ENCODE measurements at places on chromosomes 1 and 21.

DNA sequence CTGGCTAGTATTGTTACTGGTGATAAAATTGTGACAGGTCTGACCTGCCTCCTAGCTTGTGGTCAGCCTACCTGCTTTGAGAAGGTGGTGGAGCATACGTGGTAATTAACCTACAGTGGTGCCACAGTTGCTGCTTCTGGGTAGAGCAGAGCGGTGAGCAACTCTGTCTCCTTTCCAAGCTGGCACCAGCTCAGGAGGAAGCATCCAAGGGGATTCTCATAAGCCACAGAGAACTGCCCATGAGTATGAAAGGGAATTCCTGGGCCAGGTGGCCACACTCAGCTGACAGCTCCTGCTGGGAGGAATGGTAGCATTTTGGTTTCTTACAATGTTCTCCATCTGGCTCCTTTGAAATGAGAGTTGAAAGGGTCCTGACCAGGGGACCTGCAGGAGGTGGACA lies 39.4 kb downstream of the ATP2B4 start:
- no peak for DNase-seq

DNA sequence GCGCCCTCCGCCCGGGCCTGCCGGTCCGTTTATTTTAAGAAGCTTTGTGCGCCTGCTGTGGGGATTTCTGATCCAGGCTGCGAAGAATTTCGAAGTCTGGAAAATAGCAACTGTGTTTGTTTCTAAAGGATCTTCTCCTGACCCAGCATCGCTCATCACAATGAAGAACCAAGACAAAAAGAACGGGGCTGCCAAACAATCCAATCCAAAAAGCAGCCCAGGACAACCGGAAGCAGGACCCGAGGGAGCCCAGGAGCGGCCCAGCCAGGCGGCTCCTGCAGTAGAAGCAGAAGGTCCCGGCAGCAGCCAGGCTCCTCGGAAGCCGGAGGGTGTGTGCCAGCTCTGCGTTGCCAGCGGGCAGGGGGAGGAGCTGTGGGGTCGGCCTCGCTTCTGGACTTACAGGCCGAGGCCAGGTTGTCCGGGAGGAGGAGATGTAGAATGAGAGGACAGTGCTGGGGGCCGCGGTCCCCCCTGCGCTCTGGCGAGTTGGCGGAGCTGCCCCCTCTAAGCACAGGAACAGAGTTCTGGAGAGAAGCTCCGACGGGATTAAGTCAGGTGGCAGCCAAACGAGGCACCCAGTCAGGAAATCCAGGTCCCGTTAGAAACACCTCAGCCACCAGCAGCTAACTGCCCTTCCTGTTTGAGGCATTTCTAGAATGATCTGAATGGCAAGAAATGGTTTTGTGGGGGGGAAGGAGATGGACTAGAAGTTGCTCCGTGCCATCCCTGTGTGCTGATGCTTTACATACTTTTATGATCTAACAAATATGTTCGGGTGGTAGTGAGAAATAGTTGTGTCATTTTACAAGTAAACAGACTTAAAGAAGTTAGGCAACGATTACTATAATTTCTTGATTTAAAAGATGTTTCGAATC lies 948 bp downstream of the TXLNA start:
- DNase-seq, result peak; percentile 18

- DNase-seq, result no peak
Observed at GRCh38 chr1:204107892-204108291, 35.0 kb downstream of the SOX13 start.

DNA sequence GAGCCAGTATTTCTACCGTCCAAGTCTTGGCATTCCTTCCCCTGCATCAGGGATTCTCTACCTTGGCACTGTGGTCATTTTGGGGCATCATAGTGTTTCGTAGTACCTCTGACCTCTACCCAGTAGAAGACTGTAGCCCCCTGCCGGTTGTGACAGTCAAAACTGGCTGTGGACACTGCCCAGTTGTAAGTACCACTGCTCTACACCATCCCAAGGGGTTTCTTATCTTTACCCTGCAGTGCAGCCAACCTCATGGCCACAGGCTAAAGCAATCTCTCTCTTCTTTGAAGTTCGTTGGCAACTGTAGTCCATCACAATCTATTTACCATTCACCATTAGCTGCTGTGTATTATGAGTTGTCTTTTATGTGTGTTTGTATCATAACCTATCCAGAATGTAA lies 29.3 kb upstream of the ERO1B start:
- no peak for DNase-seq

- no peak for DNase-seq
Observed at GRCh38 chr1:86948212-86948611, 33.8 kb downstream of the HS2ST1 start.

DNA sequence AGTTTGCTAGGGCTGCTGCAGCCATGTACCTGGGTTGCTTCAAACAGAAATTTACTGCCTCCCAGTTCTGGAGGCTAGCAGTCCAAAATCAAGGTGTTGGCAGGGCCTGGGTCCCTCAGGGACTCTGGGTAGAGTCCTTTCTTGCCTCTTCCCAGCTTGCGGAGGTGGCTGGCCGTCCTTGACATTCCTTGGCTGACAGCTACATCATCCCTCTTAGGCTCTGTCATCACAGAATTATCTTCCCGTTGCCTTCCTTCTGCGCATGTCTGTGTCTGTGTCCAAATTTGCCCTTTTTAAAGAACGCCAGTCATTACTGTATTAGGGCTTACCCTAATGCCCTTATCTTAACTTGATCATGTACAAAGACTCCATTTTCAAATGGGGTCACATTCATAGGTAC lies 37.6 kb upstream of the PGBD5 start:
- DNase-seq, result no peak

GRCh38 chr1:119822406-119822805 lies 11.1 kb upstream of the REG4 start:
- no peak for DNase-seq

DNA sequence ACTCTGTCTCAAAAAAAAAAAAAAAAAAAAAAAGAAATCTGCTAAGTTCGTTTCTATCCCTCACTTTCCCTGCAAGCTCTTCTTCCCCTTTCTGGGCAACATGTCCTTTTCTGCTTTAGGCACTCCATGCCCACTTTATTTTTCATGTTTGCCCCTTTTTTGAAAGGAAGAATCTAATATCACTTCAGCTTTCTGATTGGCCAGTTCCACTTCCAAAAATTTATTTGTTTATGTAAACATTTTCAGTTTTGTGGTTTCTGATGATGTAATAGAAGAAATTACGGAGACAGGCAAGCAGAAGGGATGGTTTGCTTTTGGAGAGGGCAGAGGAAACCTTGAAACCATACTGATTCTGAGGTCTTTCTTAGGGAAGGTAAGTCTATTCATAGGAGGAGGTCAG lies 15.1 kb downstream of the IFNAR1 start:
- no peak for DNase-seq

- no peak for DNase-seq
Observed at GRCh38 chr21:40620386-40621145, 226.4 kb downstream of the DSCAM start.

- DNase-seq, result no peak
Observed at GRCh38 chr1:25765136-25765922, 34.7 kb upstream of the SELENON start.

GRCh38 chr1:12511516-12512468 lies 106.2 kb downstream of the DHRS3 start:
- no peak for DNase-seq

GRCh38 chr1:170674239-170674638 lies 10.3 kb downstream of the PRRX1 start:
- no peak for DNase-seq

DNA sequence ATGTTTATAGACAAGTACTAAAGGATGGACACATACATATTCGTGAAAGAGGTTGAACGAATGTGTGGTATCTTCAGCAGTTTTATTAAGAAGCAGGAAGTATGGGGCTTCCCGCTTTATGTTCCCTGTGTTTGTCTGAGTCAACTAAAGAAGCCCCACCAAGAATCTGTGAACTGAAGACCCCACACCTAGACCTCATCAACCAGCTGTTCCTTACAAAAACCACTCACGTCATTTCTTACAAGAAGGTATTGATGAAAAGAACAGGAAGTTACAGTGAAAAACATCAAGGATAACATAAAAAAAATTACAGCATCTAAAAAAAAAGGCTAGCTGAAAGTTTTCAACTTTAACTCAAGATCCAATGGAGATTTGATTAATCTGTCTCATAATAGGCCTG lies 12.3 kb downstream of the REG4 start:
- DNase-seq, result no peak

GRCh38 chr1:53617851-53618499 lies 121.0 kb downstream of the GLIS1 start:
- DNase-seq, result no peak

DNA sequence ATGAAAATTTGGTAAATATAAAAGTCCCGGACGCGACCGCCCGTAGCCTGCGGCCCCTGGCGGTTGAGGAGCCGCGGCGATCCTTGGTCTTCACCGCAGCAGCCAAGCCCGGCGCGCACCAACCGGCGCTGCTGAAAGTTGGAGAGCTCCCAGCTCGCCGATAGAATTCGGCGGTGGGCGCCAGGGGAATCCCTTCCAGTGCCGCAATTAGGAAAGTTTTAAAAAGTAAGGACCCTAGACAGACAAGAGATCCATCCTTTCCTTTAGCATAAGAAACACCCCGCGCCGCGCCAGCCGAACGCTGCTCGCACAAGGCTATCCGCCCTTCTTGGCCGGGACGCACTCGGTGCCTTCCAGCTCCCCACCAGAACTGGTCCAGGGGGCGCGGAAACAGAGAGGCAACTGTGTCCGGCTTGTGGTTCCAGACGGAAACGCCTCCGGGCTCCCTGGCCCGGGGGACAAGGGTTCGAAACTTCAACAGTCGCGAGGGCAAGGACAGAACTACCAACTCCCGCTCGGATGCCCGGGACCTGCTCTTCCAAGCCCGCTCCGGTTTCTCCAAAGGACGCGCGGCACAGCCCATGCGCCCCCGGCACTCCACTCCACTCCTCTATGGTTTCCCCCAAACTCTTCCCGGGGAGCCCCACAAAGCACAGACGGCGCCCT lies 1.7 kb downstream of the FAM78B start:
- no peak for DNase-seq

DNA sequence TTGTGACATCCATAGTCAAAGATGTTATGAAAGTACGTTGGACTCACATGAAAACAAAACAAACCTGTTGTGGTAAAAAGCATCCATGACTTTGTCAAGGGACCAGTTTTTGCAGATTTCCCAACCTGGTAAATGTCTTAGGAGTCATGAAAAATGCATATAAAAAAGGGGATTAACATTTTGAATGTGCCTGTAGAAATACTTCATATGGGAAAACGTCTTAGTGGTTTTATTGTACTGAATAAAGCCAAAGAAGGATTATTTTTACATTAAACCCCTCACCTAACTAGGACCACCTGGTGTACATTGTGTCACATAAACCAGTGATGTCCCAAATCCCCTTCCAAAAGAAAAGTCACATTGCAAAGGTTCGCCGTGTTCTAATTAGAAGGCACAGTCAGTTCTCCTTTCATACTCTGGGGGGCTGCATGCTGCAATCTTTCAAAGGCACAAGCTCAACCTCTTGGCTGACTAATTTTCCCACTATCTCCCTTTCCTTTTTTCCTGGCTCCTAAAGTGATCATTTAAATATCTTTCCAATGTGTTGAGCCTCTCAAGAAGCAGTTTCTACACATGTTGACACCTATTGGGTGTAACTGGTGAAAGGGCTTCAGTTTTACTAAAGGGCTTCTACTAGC lies 119.8 kb upstream of the SPAG17 start:
- no peak for DNase-seq

DNA sequence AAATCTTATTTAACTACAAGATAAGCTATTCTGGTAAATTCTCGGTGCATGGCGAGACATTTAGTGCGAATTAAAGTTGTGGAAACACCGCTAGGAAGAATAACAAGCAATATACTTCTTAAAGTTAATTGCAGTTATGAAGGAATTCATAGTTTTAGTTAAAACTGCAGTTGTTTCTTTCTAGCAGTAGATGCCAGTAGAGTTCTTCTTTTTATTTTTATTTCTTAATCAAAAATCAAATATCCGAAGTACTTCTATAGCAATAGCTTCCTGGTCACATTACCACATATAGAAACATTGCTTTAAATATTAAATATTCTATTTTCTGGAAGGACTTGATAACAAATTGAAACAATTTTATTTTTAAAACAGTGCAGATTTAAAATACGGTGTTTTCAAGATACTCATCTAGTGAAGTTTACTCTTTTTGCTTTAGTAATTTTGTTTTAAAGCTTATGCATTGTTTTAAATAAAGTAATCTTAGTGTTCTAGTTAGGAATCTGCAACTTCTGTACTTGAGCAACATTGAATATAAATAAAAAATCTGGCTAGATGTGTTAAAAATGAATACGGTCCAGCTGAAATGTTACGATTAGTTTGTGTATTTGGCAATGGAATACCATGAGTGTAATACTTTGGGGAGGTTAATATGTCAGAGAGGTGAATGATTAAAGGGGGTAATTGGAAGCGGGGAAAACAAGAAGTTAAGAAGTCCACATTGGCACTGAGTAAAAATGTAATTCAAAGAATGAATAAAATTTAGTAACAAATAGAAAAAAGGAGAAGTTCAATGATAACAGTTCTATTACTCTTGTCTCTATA lies 2.7 kb upstream of the PRKACB start:
- DNase-seq, result peak; percentile 51

GRCh38 chr1:31487143-31487542 lies 74.1 kb downstream of the SERINC2 start:
- peak; percentile 51 for DNase-seq
